Naive B cell (primary cell): ENCODE measurements at places on chromosomes 5 and 9. TPM values are rescaled to one million over a fixed set of nuclear protein-coding genes. Genes with fewer than 3 reads are reported as not detected.

The CCL27 gene
- not detected for polyA plus RNA-seq

DNA sequence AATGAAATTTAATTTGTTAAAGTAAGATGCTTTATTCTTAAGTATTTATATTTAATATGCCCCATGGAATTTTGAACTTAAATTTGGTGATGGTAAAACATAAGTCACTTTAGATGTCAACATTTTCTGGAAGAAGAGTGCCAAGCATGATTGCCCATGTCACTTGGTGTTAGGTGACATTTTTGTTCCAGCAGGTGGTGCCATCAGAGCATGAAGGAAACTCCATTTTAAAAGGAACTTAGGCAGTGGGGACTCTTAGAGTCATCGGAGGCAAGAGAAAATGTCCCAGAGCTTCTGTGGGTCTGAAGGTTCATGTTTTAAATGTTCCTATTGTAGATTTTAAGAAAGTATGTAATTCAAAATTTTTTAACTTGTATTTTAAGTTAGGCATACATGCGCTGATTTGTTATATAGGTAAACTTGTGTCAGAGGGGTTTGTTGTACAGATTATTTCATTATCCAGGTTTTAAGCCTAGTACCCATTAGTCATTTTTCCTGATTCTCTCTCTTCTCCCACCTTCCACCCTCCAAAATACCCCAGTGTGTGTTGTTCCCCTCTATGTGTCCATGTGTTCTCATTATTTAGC, 789.3 kb downstream of the SEMA5A start:
- H3K4me3 ChIP-seq = no peak overlapping the region
- H3K4me1 ChIP-seq = no peaks in the 10 kb centered on the region
- H3K27ac ChIP-seq = no peak overlapping the region
- H3K27me3 ChIP-seq = no peaks in the 10 kb centered on the region

DNA sequence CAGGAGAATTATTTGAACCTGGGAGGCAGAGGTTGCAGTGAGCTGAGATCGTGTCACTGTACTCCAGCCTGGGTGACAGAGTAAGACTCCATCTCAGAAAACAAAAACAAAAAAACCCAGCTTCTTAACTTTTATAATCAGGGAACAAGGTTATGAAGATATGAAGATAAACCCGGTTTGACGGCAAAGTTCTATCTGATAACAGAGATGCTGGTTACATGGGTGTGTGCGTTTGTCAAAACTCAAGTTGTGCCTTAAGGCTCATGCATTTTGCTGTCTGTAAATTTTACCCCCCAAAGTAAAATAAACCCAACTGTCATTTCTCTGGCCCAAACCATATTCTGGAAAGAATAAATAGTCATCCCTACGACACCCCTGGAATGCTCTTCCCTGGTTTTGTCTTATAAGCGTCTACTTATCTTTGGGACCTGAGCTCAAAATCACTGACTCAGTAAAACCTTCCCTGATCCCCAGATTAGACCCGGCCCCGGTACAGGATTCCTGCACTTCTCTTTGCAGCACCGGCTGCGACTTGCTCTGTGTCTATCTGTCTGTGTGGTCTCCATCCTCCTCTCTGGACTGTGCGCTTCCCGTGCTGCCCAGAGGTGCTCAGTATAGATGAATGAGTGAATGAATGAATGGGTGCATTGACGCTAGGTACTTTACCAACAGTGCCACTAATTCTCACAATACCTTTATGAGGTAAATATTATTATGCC, 172.2 kb downstream of the DAB2IP start:
- H3K27ac ChIP-seq = no peak overlapping the region
- H3K27me3 ChIP-seq = no peaks in the 10 kb centered on the region
- H3K4me1 ChIP-seq = no peaks in the 10 kb centered on the region
- H3K36me3 ChIP-seq = no peaks in the 10 kb centered on the region
- no peak overlapping the region for H3K4me3 ChIP-seq

The NDUFS4 gene
- 62.5 TPM for polyA plus RNA-seq

DNA sequence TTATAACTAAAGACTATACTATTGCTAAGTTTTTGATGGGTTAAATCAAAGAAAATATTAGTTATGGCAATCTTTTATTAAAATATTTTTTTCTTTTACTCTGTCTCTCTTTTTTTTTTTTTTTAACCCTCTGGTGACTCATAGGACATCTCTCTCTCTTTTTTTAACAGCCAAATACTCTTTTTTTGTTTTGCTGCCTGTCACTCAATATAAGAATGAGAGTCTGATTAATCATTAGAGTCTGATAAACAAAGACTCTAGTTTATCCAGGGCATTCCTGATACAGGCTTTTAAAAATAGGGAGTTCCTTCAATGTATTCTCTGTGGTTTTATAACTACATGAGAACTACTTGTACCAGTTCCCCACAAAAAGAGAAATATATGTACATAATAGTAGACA, 77.3 kb downstream of the SLC38A9 start:
- H3K27ac ChIP-seq = no peak overlapping the region
- DNase-seq = no peak
- H3K27me3 ChIP-seq = no peaks in the 10 kb centered on the region
- no peak overlapping the region for H3K4me3 ChIP-seq
- H3K36me3 ChIP-seq = peaks cover 26% of the 10 kb centered on the region
- H3K4me1 ChIP-seq = no peaks in the 10 kb centered on the region

DNA sequence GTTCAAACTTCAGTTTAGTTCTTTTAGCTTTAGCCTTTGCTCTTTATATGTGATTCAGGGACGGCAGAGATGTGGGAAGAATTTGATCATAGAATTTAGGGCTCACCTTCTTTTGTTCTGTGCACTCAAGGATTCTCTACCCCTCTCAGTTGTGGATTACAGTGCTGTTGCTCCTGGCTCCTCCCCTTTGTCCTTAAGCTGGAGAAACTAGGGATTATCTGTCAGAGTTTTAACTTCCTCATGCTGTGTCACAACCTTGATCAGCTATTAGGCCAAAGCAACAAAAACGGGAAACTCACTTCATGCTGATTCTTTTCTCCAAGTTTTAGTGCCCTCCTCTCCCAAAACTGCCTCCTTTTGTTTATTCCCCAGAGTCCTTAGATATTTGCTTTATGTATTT, 13.0 kb upstream of the PCDHAC2 start:
- no peak overlapping the region for H3K4me3 ChIP-seq
- H3K36me3 ChIP-seq = peaks cover 9% of the 10 kb centered on the region
- DNase-seq = no peak
- H3K4me1 ChIP-seq = no peaks in the 10 kb centered on the region
- no peak overlapping the region for H3K27ac ChIP-seq
